Activated T-helper 1 cell treated with anti-CD3 and anti-CD28 coated beads, Interleukin-12 subunit alpha, Interleukin-12 subunit beta, Interleukin-2, Interleukin-4 antibody, amounts not matched to agents 30 ng/mL and 10 ng/mL and 1 ng/mL, durations not matched to agents 14 hours and 24 hours and 36 hours (primary cell): ENCODE measurements at places on chromosomes 6 and 20.

- DNase-seq, result no peak
Observed at GRCh38 chr6:55798571-55798970, 76.8 kb downstream of the BMP5 start.

DNA sequence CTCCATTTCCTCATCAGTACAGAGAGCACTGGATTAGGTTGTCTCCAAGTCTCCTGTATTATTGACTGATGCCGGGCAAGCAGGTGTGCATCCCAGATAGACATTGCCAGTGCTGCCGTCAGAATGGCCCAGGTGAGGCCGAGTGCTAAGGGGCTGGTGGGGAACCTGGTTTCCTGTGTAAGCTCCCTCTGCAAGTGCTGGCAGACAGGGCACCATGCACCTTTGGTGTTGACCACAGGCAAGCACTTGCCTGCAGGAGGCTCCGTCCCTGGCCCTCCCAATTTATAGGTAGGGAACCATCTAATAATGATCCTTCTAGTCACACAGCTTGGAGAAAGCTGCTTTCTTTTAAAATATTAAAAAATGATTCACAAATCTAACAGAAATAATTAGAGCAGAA lies 747 bp downstream of the GABRR1 start:
- no peak for DNase-seq

- DNase-seq, result peak; percentile 25
Observed at GRCh38 chr6:293193-294174, 1.2 kb downstream of the DUSP22 start.

GRCh38 chr6:10801224-10801848 lies 37.0 kb downstream of the MAK start:
- peak; percentile 48 for DNase-seq

GRCh38 chr6:83463886-83464285 lies 33.0 kb upstream of the ME1 start:
- DNase-seq, result no peak

GRCh38 chr6:28371706-28372451 lies 22.1 kb downstream of the ZKSCAN3 start:
- no peak for DNase-seq

GRCh38 chr20:47127999-47128398 lies 228.5 kb downstream of the ZMYND8 start:
- no peak for DNase-seq
